Naive B cell (primary cell): ENCODE measurements at places on chromosomes 12 and 14.

GRCh38 chr14:65828396-65828795 lies 415.9 kb downstream of the FUT8 start:
- DNase-seq: no peak

DNA sequence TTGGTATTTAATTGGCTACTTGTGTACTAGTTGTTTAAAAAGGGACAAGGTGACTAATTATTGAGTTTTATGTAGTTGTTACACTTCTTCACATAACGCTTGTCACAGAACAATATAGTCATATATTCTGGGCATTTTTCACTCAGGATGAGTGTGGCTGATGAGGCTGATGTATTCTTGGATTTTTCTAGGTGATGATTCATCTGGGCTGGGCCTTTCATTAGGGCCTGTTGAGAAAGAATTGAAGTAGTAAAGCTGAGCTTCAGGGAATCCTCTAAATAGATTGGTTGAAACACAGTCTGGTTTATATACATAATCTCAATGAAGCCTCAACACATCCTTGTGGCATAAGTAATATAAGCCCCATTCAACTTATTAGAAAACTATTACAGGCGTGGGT lies 445.7 kb downstream of the DAD1 start:
- DNase-seq: no peak

DNA sequence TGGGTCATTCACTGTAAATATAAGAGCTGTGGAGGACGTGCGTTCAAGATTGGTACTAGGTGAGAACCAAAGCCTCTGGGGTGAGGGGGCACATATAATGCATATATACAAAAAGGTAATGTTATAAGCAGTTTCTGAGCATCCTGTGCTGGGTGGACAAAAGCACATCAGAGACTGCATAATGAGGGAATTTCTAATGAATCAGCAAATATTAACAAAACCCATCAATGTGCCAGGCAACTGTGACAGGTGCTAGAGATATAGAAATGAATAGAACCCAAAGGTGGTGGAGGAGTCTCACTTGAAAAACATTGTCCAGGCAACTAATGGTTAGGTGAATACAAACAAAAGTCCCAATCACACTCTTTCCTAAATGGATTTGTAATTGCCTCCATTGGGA lies 74.7 kb downstream of the GPR65 start:
- DNase-seq: no peak

- DNase-seq: no peak
These were observed 21.3 kb downstream of the BRAP start for GRCh38 chr12:111664499-111664898.

- no peak for DNase-seq
These were observed 34.2 kb downstream of the DAO start for GRCh38 chr12:108914121-108914531.

DNA sequence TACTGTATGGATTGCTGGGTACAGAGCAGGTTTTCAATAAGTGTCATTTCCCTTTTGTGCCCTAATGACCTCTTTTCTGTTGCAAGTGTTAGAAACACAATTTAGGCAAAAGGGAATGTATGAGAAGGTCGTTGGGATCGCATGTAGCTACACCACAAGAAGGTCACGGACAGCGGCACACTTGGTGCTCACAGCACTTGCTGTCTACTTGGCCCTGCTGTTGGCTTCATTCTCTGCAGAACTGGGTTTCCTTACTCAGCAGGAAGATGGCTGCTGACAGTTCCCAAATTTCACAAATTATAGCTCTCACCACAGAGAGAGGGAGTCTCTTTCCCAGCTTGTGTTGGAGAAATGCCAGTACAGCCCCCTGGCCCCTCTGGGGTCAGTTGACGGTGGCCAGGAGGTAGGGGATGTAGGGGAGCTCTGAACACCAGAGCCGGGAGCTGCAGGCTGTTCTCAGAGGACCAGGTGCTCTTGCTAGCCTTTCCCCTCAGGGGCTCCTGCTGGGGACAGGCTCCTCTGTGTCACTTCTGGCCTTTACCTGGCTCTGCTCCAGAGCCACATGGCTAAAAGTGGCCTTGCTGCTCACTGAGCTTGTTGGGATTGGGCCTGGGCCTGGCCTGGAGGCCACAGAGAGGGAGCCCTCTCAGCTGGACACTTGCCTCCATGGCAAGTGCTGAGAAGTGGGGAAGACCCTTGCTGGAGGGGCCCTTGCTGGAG lies 50.9 kb upstream of the BCL7A start:
- DNase-seq: no peak

DNA sequence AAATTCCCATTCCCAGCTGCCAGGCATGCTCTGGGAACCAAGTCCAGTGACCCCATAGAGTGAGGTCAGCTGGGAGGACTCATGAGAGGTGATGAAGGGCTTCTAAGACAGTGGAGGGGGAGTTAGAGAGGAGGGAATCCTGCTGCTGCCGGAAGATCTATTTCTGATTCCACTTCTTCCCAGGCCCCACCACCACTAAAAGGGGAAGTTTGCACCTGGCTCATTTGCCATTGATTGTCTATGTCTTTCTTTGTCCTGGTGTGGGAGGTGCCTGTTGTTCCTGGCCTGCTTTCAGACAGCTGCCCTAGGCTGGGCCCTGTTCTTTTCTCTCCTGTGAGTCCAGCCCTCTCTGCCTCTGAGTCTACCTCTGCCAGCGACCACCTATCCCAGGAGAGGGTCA lies 3.0 kb upstream of the KRT6A start:
- no peak for DNase-seq

DNA sequence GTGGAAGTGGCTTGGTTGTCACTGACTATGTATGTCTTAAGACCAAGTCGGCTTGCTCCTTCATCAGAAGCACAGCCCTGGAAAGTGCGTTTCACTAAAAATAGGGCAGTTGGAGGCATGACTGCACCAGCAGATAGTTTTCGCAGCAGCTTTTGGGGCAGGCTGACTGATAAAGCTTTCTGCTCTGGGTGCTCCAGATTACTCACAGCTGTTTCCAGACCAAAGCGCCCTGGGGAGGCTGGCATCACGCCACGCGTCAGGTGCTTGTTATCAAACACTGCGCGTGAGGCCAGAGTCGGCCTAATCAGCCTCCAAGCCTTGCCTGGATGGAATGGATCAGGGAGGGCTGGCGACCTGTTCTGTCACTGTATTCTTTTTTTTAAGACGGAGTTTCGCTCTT lies 13.3 kb upstream of the LRRC10 start:
- no peak for DNase-seq

DNA sequence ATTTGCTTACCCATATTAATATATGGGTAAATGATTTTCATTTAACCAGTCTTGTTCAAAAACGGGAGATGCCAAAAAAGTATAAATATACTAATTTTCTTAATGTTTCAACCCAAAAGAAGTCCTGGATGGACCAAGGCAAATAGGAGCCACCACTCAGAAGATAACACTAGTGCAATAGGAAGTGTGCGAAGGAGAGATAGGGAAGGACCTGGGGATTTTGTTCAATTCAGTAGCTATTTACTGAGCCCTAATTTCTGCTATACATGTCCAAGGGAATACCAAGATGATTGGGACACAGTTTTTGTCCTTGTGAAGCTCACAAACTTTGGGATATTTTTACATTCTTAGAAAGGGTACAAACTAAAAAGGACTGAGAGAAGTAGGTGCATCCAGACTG lies 1.5 kb downstream of the CMAS start:
- DNase-seq: no peak

- DNase-seq: no peak
These were observed 348.2 kb downstream of the DPF3 start for GRCh38 chr14:72545411-72546311.

GRCh38 chr12:106342397-106343213 lies 14.9 kb upstream of the POLR3B start:
- DNase-seq: no peak

DNA sequence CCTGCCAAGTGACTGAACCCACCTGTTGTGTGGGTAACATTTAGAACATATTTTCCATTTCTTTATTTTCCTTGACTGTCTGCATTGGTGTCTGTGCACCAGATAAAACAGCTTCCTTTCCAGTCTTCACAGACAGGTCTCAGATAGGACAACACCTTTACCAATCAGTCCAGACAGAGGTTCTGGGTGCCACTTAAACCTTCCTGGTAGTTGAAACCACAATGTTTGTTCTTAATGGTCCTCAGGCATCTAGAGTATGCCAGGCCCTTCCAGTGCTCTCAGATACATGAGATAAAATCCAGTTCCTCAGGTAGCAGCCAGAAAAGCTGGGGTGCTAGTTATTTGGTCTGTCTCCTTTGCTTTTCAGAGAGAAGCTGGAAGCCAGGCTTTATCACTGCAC lies 7.0 kb upstream of the CLEC2D start:
- no peak for DNase-seq

- no peak for DNase-seq
These were observed 223.2 kb downstream of the KTN1 start for GRCh38 chr14:55802986-55803872.

DNA sequence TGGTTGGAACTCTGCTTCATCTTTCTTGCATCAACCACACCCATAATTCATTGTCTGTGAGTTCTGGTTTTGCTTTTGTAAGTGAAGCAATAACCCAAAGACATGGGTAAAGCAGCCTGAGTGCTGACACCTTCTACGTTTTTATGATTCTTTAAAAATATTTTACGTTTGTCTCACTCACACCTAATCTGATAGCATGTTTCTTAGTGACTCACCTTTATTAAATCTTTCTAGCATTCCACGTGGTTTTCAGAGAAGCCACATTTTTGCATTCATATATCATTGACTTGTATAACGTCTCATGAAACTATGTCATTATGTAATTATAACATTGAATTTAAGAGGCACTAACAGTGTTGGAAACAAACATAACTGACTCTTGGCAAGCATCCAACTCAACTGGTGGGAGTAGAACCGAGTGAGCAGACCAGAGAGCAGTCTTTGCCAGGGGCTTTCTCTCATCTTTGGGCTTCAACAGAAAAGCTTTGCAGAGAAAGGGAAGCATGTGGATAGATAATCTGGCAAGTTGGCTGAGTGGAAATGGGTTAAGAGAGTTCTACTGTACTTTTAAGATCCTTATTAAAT lies 118.8 kb downstream of the TPH2 start:
- no peak for DNase-seq

DNA sequence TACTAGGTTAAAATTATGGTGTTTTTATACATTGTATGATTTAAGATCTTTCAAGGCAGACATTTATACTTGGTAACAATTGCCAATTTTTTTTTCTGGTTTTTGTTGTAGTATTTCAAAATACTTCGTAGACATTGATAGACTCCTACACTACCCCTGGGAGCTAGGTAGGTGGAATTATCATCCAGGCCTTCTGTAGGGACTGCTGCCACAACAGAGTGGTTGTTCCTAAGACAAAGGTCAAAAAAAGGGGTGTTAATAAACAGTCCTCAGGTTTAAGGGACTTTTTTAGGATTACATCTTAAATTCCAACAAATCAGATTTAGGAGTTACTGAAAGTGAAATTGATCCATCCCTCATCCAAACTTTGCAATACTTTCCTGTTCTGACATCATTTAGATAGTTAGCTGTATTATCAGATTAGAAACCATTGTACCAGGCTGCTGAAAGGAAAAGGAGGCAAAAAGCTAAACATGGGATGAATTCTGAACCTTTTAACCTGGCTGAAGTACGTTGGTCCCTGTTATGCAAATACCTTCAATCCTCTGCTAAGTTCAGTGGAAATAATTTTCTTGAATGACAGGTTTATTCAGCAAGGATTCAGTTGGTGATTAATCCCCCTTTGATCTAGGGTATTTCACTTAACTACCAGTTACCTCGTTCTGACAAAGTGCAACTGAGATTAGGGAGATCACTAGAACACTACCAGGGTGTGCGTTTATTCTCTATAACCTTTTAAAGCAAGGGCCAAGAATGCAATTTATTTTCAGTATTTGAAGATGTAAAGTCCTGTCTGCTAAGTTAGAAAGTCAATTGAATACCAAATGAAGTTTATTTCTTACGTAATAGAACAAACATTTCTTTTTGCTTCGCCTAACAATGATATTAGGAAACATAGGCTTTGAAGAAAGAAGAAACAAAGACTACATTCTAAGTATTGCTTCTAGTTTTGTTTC lies 23.2 kb downstream of the AP5M1 start:
- no peak for DNase-seq

GRCh38 chr12:16258963-16259362 lies 18.5 kb downstream of the SLC15A5 start:
- no peak for DNase-seq

- DNase-seq: no peak
These were observed 3.9 kb downstream of the BCL11B start for GRCh38 chr14:99267837-99268781.

GRCh38 chr12:69821456-69822159 lies 3.4 kb upstream of the MYRFL start:
- DNase-seq: no peak

- DNase-seq: no peak
These were observed 20.9 kb upstream of the IFNG-AS1 start for GRCh38 chr12:67968321-67968720.

DNA sequence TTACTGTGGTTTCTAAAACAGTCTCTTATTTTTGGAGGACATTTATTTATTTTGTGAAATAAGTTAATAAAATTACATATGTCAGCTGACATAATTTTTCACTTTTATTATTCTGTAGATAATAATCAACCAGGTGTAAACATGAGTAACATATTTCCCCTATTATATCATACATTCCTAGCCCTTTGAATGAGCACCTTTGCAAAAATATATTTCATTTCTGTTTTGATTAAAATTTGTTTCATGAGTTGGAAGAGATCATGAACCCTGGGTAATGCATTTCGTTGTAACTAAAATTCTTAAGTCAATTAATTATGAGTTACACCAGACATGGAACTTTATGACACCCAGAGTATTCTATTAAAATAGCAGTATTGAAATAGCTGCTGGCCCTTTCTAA lies 56.3 kb downstream of the SLC16A7 start:
- no peak for DNase-seq

- DNase-seq: no peak
These were observed 100.0 kb upstream of the EEA1 start for GRCh38 chr12:93029091-93029490.

GRCh38 chr14:61927520-61927919 lies 165.3 kb downstream of the SNAPC1 start:
- DNase-seq: no peak

DNA sequence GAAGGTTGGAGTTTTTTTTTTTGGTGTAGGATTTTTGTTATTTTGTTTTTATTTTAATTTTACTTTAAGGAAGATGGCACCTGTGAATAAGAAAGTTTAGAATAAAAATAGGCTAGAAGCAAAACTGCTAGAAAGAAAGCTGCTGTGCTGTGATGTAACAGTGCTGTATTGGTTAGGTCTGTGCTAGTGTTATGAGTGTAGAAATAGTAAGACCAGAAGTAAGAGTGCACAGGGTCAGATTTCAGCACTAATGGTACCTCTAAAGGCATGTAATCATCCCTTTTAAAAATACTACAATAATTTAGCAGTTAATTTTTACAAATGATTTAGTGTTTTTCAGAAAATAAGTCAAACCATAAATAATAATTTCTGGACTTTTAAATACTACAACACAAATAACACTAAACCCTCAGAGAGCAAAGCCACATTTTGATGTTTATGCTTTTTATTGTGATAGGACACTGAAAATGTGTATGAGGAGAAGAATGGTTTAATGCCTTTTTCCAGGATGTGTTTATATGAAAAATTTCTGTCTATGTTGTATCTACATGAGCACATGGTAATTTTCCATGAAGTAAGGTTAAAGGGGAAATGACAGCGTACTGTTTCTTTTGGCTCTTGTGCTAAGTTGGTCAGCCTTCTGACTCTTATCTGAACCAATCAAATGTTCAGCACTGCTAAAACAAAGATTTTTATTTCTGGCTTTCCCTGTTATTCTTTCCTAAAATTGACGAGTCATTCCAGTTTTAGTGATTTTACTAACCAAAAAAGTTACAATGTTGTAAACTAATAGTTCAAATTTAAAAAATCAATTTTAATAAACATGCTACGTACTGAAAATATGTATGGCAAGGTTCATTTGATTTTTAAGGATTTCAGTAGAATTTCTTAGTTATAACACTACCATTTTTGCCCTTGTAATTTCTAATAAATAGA lies 96.1 kb downstream of the PPHLN1 start:
- no peak for DNase-seq

GRCh38 chr12:93689076-93689834 lies 12.1 kb downstream of the CRADD start:
- DNase-seq: no peak
